ENCODE measurements at places on chromosomes 4 and X.

DNA sequence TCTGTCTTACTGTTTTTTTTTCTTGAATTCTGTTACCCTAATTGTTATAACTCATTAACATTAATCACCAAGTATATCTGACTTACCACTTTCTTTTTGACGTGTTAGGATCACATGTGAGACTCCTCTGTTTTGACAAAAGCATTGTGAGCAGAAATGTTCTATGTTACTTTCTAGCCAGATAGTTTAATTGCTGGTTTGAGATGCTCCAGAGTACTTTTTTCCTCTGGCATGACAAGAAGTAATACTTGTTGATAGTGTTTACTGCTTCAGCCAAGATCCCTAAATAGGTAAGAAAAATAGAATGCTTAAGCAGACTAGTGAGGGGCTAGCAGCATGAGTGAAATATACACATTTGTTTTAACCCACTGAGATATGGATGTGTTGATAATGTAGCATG lies 303.9 kb upstream of the PABPC4L start:
- DNase-seq: no peak

- no peak for DNase-seq
Measured at GRCh38 chr4:103887191-103887590, 167.4 kb upstream of the TACR3 start.

DNA sequence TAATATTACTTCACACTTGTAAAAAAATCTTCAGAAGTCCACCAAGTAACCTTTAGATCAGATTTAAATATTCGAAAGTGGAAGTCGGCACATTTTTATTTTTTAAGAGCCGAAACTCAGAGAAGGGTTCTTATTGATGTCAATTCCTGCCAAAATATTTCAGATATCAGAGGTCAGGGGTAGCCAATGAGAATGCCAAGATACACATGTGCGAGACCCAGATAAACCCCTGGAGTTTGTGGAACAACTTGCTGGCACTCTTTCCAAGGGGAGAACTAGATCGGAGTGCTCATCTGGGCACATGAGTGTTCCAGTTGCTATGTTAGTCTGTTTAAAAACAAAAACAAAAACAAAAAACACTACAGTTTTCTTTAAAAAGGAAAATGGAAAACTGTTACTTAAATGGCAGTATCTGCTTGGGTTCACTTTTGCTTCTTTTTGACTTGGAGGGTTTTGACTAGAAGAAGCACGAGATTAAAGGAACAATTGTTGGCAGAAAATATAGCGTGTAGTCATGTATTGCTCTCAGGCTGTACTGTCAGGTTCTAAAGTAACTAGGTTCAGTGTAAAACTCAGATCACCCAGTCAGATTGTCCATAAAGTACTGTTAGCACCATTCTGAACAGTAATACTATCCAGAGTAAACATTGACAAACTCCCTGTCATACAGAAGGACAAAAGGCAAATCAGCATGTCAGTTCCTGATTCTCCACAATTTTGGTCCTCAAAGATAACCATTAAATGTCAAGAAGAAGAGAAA lies 188.0 kb upstream of the PACRGL start:
- DNase-seq: no peak

DNA sequence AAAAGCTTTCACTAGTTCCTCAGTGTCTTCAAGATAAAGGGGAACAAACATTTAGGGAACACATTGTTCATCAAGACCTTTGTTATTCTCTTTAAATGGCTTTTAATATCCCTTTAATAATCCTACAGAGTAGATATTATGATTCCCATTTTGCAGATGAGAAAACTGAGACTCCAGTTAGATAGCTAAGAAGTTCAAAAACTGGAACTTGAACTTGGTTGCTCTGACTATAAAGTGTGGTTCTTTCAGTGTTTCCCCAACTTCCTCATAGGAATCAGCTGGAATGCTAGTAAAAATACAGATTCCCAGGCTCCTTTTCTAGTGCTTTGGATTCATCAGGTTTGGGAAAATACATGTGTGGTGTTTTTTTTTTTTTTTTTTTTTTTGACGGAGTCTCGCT lies 37.7 kb downstream of the DLG3 start:
- no peak for DNase-seq

GRCh38 chr4:40183615-40184411 lies 13.0 kb upstream of the RHOH start:
- DNase-seq: no peak

GRCh38 chrX:16807548-16807947 lies 21.3 kb downstream of the TXLNG start:
- DNase-seq: no peak

- no peak for DNase-seq
Measured at GRCh38 chrX:25872786-25873185, 265.4 kb upstream of the MAGEB18 start.

DNA sequence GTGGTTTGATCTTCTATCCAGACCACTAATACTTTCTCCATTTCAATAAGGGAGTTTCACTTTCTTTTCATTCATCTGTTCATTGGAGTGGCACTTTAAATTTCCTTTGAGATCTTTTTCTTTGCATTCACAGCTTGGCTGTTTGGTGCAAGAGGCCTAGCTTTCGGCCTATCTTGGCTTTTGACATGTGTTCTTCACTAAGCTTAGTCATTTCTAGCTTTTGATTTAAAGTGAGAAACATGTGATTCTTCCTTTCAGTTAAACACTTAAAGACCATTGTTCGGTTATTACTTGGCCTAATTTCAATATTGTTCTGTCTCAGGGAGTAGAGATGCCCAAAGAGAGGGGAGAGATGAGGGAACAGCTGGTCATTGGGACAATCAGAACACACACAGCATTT lies 24.3 kb downstream of the CXCL13 start:
- DNase-seq: no peak

DNA sequence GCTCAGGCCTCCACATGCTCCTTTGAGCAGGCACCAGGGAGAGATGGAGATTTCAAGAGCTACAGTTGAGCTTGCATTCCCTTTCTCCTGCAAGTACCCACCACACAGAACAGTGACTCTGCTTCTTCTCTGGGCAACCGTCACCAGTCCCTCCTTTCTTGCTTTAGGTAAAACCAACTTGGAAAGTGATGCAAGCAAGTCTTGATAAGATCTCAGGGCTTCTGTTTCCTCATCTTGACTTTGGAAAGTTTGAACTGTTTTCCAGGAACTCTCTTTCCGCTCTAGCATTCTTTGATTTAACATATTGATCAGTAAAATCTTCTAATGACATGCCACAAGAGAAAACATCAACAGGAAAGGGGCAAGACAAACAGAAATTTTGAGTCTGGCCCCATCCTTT lies 73.7 kb downstream of the USP46 start:
- DNase-seq: no peak

- DNase-seq: peak; percentile 17
Measured at GRCh38 chr4:150078041-150078578, at the start of gene DCLK2. TSS of gene DCLK2 (plus strand) at chr4:150078445. CDS start at chr4:150079028, 583 bp downstream.

DNA sequence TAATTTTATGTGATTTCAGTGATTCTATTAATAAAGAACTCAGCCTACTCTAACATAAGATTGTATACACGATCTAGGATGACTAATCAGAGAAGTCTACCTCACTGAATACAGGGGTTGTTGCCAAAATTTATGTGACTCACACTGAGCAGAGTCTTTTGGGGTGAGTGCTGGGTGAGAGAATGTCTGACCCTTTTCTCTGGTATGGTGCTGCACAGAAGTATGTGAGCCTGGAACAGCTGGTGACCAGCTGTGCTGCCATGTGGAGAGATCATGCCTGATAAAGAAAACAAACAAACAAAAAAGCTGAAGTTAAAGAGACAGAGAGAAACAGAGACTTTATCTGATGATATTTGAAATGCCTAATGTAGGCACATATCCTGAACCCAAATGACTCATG lies 618.1 kb upstream of the GRIA3 start:
- no peak for DNase-seq

- no peak for DNase-seq
Measured at GRCh38 chr4:185357733-185358440, 37.8 kb downstream of the LRP2BP start.

DNA sequence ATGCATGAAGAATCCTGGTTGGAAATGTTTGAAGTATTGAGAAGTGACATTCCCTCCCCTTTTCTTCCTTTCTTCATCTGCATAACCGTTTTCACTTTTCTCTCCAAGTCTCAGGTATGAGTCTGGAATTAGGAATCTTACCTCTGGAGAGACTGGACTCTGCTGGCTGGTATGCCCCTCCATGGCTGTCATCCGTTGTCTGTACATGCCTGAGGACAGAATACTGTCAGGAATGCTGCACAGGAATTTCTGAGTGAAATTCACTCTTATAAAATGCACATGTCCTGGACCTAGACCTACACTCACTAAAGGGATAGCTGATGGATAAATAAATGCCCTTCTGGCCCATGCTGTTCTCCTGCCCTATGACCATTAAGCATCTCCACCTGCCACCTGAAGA lies 179.5 kb downstream of the MSN start:
- no peak for DNase-seq

- DNase-seq: no peak
Measured at GRCh38 chrX:95505721-95506120, 1178.9 kb upstream of the DIAPH2 start.

- no peak for DNase-seq
Measured at GRCh38 chr4:53103481-53103880, 241.4 kb downstream of the RASL11B start.

DNA sequence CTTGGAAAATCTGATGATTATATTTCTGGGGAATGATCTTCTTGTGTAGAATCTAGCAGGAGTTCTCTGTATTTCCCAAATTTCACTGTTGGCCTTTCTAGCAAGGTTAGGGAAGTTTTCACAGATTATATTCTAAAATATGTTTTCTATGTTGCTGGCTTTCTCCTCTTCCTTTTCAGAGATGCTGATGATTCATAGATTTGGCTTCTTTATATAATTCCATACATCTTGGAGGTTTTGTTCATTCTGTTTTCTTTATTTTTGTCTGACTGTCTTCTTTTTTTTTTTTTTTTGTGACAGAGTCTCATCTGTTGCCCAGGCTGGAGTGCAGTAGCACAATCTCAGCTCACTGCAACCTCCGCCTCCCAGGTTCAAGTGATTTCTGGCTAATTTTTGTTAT lies 957.9 kb upstream of the SLIT2 start:
- no peak for DNase-seq

- no peak for DNase-seq
Measured at GRCh38 chr4:153220682-153221395, 16.6 kb downstream of the TRIM2 start.

- no peak for DNase-seq
Measured at GRCh38 chrX:10847333-10847732, 226.9 kb upstream of the MID1 start.

DNA sequence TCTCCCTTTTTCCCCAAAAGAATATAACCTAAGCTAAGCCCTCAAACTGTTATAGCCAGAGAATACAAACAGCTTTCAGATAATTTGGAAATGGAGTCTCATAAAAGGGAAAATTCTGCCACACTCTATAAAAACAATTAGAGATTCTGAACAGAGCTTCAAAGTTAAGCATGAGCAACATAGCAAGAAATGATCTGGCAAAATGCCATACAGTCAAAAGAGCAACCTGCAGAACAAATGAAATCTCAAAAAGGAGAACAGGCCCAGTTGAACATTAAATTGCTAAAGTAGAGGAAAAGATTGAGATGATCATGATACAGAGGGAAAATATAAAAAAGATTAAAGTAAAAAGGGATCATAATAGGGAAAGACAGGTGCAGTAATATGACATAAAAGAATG lies 250.5 kb downstream of the TLL1 start:
- DNase-seq: no peak

Measured in gastrocnemius medialis (tissue), 4 donors.